ENCODE measurements at places on chromosomes 6 and 20.

DNA sequence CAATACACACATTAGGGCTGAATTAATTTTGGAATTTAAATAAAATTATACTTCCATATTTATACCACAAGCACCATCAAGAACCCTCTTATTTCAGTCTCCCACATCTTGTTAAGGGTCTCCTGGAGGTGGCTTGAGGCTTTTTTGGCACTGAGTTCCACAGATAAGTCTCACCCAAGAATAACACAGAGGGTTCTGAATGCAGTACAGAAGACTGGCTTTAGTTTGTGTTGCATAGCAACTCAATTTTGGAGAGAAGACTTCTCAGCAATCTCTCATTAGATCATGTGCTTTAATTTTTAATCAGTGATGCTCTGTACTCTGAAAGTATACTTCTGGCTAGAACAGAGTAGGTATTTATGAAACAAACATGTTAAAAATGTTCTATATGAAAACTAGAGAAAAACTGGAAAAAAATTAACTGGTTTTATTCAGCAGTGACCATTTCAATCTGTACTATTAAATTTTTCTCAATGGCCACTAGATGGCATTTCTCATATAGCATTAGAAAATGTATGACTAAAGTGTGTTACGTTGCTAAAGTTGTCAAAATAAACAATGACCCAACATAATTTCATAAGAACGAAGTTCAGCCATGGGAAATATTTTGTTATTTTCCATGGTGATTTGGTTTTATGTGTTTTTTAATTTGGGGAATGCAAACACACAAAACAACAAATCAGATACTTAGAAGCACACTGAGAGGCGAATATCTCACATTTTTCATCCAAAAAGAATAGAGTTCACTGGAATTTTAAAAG is 32.7 kb upstream of the MAP7 start:
- DNase-seq: no peak

DNA sequence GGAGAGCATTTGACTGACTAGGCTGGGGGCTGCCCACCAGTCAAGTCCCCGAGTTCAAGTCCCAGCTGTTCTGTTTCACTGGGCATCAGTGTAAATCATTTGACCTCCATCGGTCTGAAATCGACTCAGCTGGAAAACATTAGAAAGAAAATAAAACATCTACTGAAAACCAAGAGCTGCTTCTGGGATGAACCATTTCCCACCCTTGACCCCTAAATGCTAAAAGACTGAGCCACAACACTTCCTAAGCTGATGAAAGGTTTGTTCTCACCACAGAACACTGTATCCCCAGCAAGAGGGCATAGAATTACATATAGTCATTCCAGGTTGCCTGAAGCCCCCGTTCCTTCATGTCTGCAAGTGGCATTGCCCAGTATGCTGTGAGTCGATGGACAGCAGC is 237.0 kb upstream of the TAB2 start:
- DNase-seq: no peak

DNA sequence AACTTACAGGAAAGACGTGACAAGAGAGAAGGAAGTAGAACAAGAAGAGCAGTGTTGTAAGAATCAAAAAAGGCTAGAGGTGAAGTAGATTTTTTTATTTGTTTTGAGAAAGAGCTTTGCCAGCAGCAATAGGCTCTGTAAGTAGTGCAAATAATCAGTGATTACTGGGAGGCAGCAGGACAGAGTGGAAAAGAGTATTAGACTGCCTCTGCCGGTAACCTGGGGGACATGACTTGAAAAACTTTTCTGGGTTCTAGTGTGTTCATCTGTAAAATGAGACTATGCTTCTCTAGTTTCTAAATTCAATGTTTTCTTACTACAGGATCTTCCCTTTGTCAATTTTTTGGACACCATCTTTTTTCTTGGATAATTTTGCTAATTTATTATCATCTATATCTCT is 5.8 kb upstream of the IRAK1BP1 start:
- no peak for DNase-seq

DNA sequence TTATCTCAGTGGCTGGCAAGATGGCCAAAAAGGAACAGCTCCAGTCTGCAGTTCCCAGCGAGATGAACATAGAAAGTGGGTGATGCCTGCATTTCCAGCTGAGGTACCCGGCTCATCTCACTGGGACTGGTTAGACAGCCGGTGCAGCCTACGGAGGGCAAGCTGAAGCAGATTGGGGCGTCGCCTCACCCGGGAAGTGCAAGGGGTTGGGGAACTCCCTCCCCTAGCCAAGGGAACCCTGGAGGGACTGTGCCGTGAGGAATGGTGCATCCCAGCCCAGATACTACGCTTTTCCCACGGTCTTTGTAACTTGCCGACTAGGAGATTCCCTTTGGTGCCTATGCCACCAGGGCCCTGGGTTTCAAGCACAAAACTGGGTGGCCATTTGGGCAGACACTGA is 324.7 kb downstream of the GJA1 start:
- DNase-seq: no peak

DNA sequence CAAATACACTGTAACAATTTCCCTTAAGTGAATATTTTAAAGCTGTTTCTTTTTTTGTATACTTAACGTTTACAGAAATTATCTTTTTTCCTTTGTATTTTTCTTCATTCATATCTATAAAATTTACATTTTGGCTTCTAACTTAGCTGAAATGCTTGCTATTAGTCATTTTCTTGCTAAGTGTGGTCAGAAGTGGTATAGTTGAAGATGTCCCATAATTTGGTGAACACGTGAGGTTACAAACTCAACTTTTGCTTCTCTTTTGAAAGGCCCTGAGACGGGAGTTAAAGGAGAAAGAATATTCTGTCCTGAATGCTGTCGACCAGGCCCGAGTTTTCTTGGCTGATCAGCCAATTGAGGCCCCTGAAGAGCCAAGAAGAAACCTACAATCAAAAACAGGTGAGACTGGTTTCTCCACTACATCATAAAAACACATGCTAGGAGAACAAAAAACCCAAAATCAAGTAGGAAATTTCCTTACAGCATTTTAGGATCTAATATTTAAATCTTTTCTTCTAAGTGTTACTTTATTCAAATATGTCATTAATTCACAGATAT is 445.0 kb downstream of the UTRN start:
- DNase-seq: no peak

DNA sequence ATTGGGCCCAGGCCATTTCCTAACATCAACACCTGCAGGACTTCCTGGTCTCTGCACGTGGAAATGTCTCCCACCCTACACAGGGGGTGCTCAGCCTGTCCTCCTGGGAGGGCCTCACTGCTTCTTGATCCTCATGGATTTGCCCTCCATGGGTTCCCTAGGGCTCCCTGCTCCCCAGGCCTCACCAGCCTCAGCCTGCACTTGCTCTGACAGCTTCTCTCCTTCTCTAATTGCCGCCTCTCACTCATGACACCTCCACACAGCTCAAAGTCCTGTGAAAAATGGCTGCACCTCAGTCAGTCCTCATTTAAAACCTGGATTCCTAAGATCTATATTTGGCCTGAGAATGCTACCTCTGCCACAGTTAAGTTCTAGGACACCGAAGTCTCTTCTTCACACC is 130.6 kb downstream of the PXDC1 start:
- no peak for DNase-seq

DNA sequence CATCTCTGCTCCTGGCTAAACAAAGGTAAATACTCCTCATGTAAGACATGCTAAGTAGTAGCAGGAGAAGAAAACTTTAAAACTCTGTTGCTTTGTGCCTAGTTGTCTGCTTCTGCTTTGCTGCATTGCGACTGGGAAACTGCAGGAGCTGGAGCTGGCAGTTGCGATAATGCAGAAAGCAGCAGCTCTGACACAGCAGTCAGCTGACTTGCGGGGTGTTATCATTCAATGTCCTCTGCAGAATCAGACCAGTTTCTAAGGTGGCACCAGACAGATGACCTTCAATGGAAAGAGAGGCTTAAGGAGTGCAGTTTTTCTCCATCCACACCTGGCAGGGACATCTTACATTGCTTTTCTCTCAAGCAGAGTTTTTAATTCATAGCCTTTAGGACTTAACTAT is 69.9 kb upstream of the SOX4 start:
- no peak for DNase-seq

DNA sequence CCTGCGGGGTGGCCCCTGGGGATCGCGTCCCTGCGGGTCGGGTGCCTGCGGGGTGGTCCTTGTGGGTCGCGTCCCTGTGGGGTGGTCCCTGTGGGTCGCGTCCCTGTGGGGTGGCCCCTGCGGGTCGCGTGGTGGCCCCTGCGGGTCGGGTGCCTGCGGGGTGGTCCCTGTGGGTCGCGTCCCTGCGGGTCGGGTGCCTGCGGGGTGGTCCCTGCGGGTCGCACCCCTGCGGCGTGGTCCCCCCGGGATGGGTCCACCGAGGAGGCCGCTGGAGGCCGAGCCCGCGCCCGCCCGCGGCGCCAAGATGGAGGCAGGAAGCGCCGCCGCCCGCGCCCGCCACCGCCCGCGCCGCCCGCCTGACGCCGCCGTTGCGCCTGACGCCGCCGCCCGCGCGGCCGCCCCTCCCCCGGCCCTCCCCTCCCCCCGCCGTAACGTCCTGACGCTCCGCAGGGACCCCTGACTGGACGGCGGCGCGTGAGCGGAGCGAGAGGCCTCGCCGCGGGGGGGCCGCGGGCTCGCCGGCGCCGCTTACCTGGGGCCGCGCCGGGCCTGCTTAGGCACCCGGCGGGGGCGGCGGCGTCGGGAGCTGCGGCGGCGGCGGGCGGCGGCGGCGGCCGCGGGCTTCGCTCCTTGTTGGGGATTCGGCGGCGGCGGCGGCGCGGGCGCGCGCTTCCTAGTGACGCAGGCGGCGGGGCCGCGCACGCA is at the start of gene GMEB2:
Gene GMEB2 (minus strand): TSS at position 678 of the 705 bp plus-strand sequence. CDS start 7,704 bp downstream, outside the sequence.
- DNase-seq: no peak

- DNase-seq: no peak
These were observed 92.2 kb upstream of the CNKSR3 start for GRCh38 chr6:154602708-154603107.

GRCh38 chr20:15570156-15570555 is 1003.1 kb downstream of the KIF16B start:
- DNase-seq: no peak

DNA sequence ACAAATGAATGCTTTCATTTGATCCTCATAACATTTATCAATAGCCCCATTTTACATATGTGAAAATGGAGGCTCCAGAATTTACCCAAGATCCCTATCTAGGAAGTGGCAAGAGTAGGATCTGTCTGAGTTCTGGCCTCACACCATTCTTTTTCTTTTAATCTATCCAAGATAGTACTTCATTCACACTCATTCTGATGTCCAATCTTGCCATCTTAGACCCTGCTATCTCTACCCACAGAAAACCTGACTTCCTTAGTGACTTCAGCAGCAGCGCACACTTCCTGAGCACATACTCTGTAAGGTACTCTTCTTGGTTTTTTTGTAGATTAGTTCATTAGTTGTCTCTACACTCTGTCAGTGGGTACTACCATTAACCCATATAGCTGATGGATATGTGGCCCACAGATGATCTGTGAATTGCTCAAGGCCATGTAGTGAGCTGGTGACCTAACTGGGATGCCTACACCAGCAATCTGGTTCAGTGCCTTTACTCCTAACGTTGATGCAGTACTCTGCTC is 36.3 kb downstream of the COX4I2 start:
- no peak for DNase-seq

DNA sequence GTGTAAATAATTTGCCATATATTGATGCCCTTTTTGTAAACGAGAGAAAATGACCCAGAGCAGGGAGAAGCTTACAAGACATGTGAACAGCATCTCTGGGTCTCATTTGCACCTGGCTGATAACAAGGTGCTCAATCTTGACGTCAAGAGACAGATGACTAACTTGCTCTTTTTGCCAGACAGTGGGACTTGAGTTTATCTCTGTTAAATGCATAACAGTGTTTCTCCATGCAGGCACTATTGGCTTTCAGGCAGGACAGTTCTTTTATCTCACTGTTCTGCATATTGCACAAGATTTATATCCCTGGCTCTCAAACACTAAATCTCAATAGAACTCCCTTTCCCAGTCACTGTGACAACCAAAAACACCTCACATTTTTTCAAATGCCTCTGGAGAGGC is 56.4 kb downstream of the RFX6 start:
- DNase-seq: no peak

DNA sequence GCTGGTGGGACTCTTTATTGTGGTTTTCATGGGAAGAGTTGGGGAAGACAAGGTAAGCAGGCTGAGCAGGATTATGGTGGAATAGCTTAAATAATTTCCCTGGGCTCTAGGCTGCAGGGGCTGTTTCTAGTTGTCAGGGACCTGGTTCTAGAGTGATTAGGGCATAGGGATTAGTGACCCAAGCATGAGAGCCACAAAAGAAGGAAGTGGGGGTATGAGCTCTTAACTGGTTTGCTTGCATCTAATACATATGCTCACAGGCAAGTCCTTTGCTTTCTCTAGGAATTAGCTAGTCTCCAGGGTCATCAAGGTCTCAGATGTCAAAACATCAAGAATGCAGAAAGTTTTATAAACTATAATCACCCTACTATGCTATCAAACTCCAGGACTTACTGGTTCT is 67.5 kb upstream of the NRN1 start:
- DNase-seq: no peak

DNA sequence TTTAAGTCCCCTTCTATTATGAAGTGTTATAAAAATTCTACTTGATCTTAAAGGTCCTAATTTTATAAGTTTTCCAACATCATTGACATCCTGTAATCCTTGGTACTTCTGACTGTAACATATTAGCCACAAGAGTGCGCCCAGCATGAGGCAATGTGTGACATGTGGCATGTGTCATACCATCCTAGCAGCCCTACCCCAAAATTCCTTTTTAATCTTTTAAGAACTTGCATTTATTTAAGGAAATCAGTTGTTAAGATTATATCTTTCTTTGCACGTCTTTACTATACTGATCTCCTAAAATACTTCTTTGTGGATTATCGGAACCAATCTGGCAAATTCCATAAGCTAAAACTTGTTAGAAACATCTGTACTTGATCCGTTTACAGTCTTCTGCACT is 167.1 kb upstream of the SLC24A3 start:
- no peak for DNase-seq

DNA sequence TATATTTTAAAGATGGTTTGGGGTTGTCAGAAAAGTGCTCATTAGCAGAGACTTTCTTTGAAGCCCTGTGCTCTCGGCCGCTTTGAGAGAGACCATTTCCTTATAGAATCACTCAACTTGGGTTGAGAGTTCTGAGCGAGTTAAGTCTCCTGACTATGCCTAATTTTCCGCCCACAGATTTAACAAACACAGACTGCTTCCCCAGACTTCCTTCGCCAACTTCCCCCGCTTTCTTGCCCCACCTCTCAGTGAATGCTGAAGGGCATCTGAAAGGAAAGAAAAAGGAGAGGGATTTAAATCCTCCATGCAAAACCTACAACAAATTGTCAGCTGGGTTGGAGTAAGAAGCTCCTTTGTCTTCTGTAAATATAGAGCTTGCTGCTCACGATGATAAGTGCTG is 224.0 kb downstream of the EYA2 start:
- DNase-seq: no peak

- no peak for DNase-seq
These were observed 20.7 kb upstream of the ASIP start for GRCh38 chr20:34220561-34220960.

All from NCI-H187 treated with DMSO at 0.1 percent for 48 hours (cell line).